ENCODE measurements at places on chromosomes 13 and 19. TPM values are rescaled to one million over a fixed set of nuclear protein-coding genes. Genes with fewer than 3 reads are reported as not detected.

The TMEM91 gene
- 8.5 TPM for total RNA-seq

The WASF3 gene
- total RNA-seq, result 17.8 TPM

The LSR gene
- total RNA-seq, result 1.4 TPM

The PRTN3 gene
- not detected for total RNA-seq

The SMAD9 gene
- total RNA-seq, result 7.1 TPM

The OR10H2 gene
- not detected for total RNA-seq

The PCSK4 gene
- total RNA-seq, result 0.19 TPM

The ZNF845 gene
- total RNA-seq, result 2.7 TPM
